ENCODE measurements at places on chromosomes 2 and 18. TPM values are rescaled to one million over a fixed set of nuclear protein-coding genes. Genes with fewer than 3 reads are reported as not detected.

CFAP210 gene
- not detected for total RNA-seq

- H3K27ac ChIP-seq: peak overlapping the region; percentile 52
- H3K4me1 ChIP-seq: peaks cover 16% of the 10 kb centered on the region
- H3K27me3 ChIP-seq: no peaks in the 10 kb centered on the region
- H3K4me3 ChIP-seq: no peak overlapping the region
These were observed 712 bp upstream of the SERPINB13 start for GRCh38 chr18:63586431-63586830.

GRCh38 chr2:35114765-35115164 lies 1240.8 kb upstream of the CRIM1 start:
- H3K27me3 ChIP-seq: no peaks in the 10 kb centered on the region
- H3K4me3 ChIP-seq: no peak overlapping the region
- no peak overlapping the region for H3K27ac ChIP-seq
- no peaks in the 10 kb centered on the region for H3K36me3 ChIP-seq

- H3K27ac ChIP-seq: peak overlapping the region; percentile 88
- H3K4me1 ChIP-seq: peaks cover 40% of the 10 kb centered on the region
- H3K36me3 ChIP-seq: peaks cover 6% of the 10 kb centered on the region
- DNase-seq: no peak
- H3K4me3 ChIP-seq: no peak overlapping the region
These were observed 61.6 kb downstream of the MFSD6 start for GRCh38 chr2:190469771-190470170.

DNA sequence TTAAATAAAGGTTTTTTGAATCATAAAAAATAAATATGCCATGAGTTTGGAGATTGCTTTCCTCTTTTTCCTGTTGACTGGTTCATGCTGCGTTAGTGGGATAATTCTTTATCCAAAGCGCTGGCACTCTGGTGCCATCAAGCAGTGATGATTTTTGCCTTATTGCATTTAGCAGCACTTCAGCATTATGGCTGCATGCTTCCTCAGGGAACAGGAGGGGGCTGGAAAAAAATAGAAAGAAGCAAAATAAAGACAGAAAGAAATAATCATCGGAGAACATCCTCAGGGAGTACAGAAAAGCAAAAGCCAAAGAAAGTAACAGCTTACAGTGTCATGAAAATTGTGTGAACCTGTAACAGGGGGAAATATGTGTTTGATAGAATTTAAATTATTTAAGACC lies 1408.2 kb upstream of the PIK3C3 start:
- DNase-seq: no peak
- no peaks in the 10 kb centered on the region for H3K36me3 ChIP-seq
- H3K27me3 ChIP-seq: no peaks in the 10 kb centered on the region
- no peak overlapping the region for H3K27ac ChIP-seq

All from suprapubic skin (tissue), 4 donors.